A549 (cell line): ENCODE measurements at places on chromosomes 3 and 15. TPM values are rescaled to one million over a fixed set of nuclear protein-coding genes. Genes with fewer than 3 reads are reported as not detected.
A peak's percentile ranks its signal among the peaks of the same experiment; 100 is the strongest.

DNA sequence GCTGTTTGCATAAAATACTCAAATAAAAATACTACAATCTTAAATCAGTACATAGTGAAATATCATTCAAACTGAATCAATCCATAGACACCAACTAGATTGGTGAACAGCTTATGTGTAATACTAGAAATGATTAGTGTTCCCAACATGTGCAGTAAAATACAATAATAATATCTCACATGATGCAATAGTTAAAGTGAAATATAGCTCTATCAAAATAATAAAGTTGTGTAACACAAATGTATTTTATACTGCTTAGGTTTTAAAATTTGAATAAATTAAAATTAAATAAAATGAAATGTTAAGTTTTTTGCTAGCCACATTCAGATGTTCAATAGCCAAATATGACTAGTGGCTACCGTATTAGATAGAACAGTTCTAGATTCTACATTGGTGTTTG, 714.1 kb downstream of the ZNF385D start:
- DNase-seq: no peak

Gene PATL2
- polyA plus RNA-seq: 0.12 to 0.13 TPM in 2 of 3 replicates, not detected in the other

DNA sequence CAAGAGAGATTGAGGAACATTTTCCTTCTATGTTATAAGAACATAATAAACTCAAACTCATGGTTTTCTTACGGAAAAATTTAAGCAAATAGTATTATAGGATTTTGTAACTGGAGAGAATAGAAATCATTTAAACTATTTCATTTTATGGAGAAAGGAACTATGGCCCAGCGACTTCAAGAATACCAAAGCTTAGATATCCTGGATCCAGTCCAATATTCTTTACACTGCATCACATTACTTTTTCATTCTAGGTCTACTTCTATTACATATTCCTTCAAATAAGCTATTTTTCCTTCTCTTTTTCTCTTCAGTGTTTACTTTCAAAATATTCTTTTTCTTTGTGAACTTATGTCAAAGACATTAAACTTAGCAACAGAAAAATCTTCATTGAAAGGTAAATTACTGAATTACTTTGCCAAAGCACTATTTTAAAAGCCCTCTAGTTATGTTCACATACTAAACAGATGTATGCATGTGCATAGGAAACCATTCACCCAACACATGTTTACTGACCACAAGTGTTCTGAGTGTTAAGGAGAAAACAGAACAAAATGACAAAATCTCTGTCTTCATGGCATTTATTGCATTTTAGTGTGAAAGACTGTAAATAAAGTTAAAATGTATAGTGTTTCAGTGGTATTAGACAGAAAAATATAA, 20.4 kb downstream of the KPNA4 start:
- DNase-seq: no peak

Gene MESP2
- polyA plus RNA-seq: 0.50 to 0.57 TPM (median 0.53 TPM) in 3 replicates

- no peak for DNase-seq
These were observed 104.8 kb upstream of the RAD18 start for GRCh38 chr3:9068051-9068450.

Gene ZNF609
- polyA plus RNA-seq: 18.3 to 19.6 TPM (median 18.5 TPM) in 3 replicates

DNA sequence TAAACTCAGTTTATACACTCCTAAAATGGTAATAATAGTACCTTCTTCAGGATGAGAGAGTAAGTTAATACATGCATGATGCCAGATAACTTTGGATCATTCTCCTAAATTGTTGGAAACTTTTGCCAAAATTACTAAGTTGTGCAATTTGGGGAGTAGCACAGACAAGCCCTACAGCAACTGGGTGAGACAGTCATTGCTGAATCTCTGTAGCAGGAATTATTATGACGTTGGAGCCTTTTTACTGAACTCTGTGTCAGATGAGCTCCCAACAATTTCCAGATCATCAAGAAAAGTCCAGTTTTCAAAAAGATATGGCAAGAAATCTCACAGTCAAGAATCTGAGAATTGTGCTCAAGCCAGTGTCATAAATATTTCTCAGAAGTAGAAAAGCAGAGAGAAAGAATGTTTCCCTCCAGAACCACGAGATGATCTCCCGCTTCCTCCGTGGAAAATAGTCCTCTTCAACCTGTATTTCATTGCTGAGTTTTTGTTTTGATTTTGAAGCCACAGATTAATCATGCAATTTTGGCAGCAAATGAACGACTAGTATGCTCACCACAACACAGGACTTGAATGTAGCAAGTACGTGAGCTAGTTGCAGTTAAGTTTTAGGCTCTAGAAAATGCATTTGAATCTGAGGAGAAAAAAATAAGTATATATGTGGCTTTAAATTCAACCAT, 485.4 kb downstream of the CNTN6 start:
- no peak for DNase-seq

DNA sequence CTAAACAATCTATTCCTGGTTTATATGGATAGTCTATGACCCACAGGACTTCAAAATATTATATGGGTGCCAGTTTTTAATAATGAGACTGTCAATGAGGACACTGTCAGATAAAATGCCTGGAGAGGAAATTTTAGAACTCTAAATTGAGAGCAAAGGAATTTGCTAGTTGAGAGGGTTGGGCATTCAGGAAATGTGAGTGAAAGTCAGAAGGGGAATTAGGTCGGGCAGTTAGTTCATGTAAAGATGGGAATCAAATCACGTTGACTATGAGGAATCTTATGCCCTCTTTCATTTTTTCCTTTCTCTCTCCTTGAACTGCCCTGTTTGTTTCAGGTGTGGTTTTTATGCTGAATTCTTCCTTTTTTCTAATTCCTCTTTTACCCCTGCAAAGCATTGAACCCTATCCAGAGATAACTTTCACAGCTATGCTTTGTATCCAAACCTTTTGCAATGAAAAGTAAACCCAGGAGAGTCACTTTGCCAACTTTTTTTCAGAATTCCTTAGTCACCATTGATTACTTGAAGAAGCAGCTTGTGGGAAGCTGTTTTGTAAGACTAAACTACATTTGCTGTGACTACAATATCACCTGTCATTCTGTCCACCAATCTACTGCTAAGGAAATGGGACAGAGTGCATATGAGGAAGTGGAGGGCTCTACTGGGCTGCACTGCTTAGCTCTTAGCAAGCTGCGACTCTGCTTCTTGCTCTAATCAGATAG, 27.8 kb downstream of the CHP1 start:
- no peak for DNase-seq

Gene FURIN
- 23.1 to 37.1 TPM (median 33.3 TPM) in 3 replicates for polyA plus RNA-seq

DNA sequence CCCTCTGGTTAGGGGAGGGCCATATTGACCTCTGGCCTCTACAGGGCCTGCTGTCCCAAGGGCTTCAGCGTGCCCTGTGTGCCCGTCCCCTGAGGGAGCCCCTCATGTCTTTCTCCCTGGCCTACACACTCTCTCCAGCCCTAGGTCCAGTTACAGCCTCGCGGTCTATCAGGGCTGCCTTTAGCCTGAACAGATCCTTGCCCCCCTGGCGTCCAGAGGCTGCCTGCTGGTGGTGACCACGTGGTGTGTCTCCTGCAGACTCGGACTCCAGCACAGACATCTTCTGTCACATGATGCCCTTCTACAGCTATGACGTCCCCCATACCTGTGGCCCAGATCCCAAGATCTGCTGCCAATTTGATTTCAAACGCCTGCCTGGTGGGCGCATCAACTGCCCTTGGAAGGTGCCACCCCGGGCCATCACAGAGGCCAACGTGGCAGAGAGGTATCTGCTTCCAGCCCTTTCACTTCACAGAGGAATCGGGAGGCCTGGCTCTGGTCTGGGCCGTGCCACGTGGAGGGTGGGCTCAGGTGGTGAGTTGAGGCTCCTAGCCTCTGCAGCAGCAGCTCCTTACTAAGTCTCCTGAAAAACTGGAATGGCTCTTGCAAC, 4.1 kb downstream of the MAN2A2 start:
- DNase-seq: no peak

Gene FBXO40
- polyA plus RNA-seq: not detected in 3 replicates

Gene IQCB1
- 19.8 to 22.9 TPM (median 22.1 TPM) in 3 replicates for polyA plus RNA-seq

GRCh38 chr15:98671060-98672008, 23.0 kb downstream of the IGF1R start:
- DNase-seq: no peak

GRCh38 chr15:100221471-100222348, 120.1 kb downstream of the ADAMTS17 start:
- DNase-seq: no peak

Gene ZNF620
- polyA plus RNA-seq: 2.1 to 2.5 TPM (median 2.4 TPM) in 3 replicates

Gene SNURF
- polyA plus RNA-seq: 29.2 to 30.8 TPM (median 30.8 TPM) in 3 replicates

Gene GOLGA6D
- polyA plus RNA-seq: 0.04 to 0.05 TPM in 2 of 3 replicates, not detected in the other

DNA sequence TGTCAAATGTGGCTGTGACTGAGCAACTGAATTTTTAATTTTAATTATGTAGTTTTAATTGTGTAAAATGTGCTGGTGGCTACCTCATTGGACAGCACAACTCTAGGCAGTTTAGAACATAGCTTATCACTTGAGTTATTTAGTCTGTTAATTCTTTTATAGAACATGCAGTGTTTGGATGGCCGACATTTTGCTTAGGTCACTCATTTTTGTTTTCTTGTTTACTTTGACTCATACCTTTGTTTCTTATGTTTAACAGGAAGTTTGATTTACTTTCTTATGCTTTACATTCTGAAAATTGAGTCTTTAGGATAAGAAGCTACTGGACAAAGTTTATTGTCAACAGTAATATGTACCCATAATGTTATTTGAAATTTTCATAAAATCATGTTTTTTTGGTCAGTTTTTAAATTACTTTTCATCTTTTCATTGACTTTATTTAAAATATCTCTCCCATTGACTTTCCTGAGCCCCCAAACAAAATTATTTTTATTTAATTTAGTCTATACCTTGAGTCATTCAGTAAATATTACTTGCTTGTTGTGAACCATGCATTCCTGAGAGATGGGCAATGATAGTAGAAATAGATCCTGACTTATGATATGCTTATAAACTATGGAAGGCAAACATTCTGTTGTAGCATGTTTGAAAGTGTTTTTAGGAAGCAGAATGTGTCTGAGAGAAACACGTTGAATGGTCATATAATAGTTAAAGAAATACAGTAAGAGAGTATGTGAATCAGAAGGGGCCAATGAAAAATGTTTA, 60.6 kb downstream of the TCF12 start:
- peak; percentile 79 for DNase-seq

- DNase-seq: no peak
These were observed 7.9 kb upstream of the DOCK3 start for GRCh38 chr3:50666837-50667236.

Gene C2CD4A
- polyA plus RNA-seq: 0.10 to 0.32 TPM (median 0.21 TPM) in 3 replicates

DNA sequence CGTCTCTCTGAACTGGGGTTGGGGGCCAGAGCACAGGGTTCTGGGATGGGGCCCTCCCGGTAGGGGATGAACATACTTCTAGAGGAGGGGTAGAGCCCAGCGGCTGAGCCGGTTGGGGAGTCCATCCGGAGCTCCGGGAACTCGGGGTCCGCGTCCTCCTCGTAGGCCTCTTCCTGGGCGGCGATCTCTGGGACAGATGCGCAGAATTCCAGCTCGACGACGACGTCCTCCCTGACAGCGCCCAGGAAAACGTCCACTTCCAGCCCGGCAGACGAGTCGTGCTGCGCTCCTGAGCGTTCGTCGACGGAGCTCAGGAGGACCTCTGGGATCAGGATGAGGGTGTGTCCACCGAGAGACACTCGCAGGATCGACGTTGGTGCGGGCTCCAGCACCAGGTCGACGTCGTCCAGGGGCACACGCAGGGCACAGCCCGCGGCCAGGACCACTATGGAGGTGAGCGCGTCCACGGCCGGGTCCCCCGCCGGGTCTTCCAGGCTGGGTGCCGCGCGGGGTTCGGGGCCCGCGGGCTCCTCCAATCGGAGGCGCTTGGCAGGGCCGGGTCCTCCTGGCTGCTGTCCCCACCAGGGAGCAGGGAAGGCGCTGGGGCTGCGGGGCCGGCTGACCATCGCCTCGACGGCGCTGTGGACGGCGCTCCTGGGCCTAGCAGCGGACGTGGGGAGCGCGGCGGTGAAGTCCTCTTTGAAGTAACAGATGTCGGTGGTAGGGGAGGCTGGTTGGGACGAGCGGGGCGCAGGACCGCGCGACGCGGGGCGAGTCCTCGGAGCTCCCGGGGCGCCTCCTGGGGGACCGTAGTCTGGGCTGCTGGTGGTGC, 474 bp downstream of the PRR23B start:
- no peak for DNase-seq

- DNase-seq: no peak
These were observed 21.5 kb upstream of the DUT start for GRCh38 chr15:48309740-48310139.

DNA sequence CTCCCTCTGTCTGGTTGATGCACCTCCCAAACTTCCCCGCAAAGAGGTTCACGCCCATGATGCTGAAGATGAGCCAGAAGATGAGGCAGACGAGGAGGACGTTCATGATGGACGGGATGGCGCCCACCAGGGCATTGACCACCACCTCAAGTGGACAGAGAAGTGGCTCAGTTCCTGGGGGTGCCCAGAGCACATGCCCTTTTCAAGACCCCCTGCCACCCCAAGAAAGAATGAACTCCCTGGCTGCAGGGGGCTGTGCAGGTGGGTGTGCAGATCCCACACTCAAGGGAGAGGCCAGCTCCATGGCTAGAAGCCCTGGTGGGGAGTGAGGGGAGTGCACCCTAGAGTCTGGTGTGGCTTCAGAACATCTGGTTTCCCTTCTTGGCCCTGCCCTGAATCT, 64.1 kb downstream of the EXOG start:
- no peak for DNase-seq

DNA sequence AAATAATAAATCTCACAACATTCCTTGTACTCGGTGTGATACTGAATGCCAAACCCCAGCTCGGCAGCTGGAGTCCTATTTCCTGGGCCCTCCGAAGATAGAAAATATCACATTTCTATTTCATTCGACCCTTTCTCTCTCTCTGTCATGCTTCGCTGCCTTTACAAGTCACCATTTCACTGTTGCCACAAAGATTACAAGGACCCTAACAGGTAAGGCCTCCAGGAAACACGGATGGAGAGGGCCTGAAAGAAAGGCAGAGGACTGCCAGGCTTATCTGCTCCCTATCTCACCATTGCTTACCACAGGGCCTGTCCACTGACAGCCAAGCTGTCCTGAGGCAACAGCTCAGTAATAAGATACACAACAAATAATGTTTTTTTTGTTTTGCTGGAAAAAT, 376.5 kb downstream of the MECOM start:
- no peak for DNase-seq

Gene NOX5
- polyA plus RNA-seq: 0.17 to 0.25 TPM (median 0.19 TPM) in 3 replicates

Gene STAB1
- polyA plus RNA-seq: 0.04 to 0.07 TPM in 2 of 3 replicates, not detected in the other

Gene LRRC34
- polyA plus RNA-seq: not detected in 3 replicates

GRCh38 chr15:99630607-99631131, 64.9 kb downstream of the MEF2A start:
- DNase-seq: no peak

Gene PDIA5
- polyA plus RNA-seq: 15.2 to 20.8 TPM (median 17.5 TPM) in 3 replicates

Gene SERINC4
- polyA plus RNA-seq: 0.04 to 0.12 TPM (median 0.04 TPM) in 3 replicates

Gene CHRM5
- polyA plus RNA-seq: not detected in 3 replicates

DNA sequence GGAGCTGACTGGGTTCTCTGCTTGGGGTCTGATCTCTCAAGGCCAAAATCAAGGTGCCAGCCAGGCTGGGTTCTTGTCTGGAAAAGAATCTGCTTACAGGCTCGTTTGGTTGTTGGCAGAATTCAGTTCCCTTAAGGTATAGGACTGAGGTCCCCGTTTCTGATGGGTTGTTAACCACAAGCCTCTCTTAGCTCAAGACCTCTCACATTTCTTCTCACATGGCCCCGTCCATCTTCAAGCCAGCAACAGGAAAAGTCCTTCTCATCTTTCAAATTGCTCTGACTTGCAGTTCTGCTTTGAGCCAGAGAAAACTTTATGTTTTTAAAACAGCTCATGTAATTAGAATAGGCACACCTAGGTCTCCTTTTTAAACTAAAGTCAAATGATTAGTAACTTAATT, 20.4 kb downstream of the UACA start:
- DNase-seq: peak; percentile 31

Gene GNL3
- polyA plus RNA-seq: 123 to 146 TPM (median 125 TPM) in 3 replicates
